ENCODE measurements at places on chromosomes 11 and 22.
A peak's percentile ranks its signal among the peaks of the same experiment; 100 is the strongest.

- no peak for DNase-seq
Observed at GRCh38 chr11:9680028-9680427, 16.2 kb downstream of the SWAP70 start.

GRCh38 chr22:38724926-38725571 is 19.3 kb downstream of the GTPBP1 start:
- no peak for DNase-seq

GRCh38 chr11:118911113-118911879 is 14.4 kb downstream of the BCL9L start:
- no peak for DNase-seq

DNA sequence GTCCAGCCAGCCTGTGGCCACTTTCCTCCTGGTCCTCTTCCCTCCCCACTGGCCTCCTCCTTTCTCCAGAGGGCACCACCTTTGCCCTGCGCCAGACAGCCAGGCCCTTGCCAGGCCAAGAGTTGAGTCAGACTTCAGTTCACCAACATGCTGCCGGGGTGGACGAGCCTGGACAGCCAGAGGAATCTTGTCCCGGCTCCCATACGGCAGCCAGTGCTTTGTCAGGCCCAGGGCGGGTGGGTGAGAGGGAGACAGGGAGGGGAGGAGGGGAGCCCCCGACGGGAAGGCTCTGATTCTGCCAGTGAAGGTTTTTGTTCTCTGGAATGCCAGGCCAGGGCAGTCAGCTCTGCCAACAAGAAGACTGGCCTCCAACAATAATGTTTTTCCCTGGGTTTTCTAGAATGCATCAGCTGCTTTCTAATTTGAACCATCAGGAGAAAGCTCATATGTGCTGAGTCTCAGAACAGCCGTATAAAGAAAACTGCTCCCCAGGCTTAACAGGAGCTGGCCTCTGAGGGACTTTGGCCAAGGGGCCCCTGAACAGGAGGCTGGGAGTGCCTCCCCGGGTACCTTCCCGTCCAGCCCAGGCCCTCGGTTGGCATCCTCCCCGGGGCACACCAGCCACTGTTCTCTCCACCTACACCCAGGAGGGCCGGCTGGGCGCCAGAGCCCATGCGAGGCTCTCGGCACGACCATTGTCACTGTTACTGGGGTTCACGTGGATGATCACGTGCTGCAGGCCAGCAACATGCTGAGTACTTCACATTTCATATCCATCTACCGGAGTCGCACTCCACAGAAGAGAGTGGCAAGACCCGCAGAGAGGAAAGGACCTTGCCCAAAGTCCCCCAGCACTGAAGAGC is 28.6 kb downstream of the LIF start:
- DNase-seq = no peak

DNA sequence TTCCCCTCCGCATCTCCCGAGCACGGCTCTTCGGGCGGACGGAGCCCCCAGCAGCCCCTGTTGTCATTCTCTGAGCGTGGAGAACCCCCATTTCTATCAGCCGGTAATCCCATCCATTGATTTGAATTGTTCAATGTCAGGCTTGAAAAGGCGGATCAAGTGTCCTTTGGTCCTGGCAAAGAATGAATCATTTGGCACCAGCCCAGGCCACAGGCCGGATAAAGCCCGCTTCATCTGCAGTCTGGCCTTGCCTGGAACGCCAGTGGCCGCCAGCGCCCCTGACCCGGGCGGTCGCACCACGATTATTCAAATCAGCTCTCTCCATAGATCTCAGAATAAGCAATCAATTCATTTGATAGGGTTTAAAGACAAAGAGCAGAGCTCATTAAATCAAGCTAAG is 188.9 kb downstream of the BRD1 start:
- DNase-seq = no peak

- DNase-seq = no peak
Observed at GRCh38 chr11:67435031-67435726, 2.3 kb downstream of the PTPRCAP start.

DNA sequence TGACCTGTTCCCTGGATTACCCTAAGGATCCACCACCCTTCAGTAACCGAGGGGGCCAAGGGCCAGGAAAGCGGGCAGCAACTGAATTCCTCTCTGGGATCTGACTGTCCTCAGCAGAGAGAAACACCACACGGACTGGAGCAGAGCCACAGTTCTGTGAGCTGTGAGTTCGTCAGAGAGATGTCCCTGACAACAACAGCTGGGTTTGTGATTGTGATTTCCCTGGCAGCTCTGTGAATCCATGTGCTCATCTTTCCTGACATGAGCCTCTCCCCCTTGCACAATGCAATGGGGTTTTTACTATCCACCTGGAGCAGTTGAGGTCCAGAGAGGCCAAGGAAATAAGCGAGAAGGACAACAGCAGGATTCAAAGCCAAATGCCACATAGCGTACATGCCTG is 69.4 kb upstream of the AMPD3 start:
- DNase-seq = no peak

GRCh38 chr11:64580412-64580811 is 10.6 kb upstream of the SLC22A12 start:
- no peak for DNase-seq

GRCh38 chr11:57566005-57566904 is 1.2 kb downstream of the UBE2L6 start:
- DNase-seq = no peak

- DNase-seq = no peak
Observed at GRCh38 chr11:75771646-75772410, 3.2 kb downstream of the DGAT2 start.

DNA sequence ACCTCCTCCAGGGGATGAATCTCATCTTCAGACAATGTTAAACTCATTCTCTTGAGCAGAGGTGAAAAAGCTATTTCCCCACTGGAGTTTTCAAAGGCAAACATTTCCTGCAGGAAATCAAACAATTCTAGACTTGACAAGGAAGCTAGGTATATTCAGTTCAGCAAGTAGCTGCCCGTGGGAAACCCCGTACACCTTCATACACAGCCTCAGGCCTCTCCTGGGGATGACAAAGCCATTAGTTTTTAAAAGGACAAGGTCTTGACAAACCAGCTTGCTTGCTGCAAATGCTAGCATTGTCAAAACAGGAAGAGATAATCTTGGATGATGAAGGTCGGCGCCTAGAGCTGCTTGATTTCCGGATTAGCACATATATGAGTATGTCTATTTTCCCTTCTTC is 1630.8 kb upstream of the TENM4 start:
- no peak for DNase-seq

- peak; percentile 29 for DNase-seq
Observed at GRCh38 chr11:48081151-48082010, 101.0 kb downstream of the PTPRJ start.

- no peak for DNase-seq
Observed at GRCh38 chr11:73011126-73011817, 130.8 kb downstream of the FCHSD2 start.

DNA sequence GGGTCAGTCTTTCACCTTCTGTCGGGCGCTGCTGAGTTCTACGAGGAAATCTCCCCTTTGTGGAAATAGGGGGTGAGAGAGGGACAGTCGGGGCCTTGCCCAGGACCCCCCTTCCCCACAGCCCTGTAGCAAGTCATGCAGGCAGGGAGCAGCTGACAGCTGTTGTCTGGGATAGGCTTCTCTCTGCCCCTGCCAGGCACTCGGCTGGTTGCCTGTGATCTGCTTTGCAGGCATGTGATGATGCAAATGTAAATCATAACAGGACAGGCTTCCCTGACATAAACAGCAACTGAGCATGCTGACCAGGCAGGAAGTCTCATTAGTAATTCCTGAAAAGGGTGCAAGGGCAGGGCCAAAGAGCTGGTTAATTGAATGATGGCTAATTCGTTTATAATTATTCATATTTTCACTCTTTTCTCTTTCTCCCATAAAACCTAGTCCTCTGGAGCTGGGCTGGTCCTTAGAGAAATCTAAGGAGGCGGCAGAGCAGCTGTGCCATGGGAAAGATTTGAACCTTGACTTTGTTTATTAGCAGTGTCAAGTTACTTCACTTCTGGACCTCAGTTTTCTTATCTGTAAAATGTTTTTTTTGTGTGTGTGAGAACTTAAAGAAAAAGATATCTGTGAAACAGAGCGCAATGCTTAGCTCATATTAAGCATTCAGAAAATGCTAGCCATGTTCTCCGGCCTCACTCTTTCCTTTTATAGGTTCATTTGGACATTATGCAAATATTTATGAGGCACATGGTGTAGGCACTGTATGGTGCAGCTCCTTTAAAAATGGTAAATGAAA is 129.7 kb downstream of the LDLRAD3 start:
- DNase-seq = peak; percentile 77

Measured in smooth muscle cell of the brain vasculature (primary cell).